H54 (cell line): ENCODE measurements at places on chromosomes 12 and 14.

DNA sequence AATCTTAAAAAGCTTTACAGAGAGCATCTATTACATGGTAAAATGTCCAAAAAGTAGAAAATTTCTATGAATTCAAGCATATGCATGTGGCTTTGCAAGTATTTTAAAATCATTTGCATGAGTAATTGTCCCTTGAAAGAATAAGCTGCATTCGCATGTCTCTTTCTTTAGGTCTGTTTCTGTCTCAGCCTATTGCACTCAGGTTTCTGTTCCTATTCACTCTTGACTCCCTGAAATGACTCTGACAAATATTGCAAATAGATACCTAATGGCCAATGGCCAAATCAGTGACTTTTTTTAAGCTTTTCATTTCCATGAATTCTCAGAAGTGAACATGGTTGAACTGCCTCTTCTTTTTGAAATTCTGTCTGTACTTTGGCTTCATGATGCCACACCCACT lies 6.4 kb upstream of the TTC8 start:
- no peak for DNase-seq

GRCh38 chr12:2857021-2857431 lies at the start of gene TEX52:
TEX52 (minus strand) TSS chr12:2857039; CDS start chr12:2857026, 13 bp downstream.
- no peak for DNase-seq

DNA sequence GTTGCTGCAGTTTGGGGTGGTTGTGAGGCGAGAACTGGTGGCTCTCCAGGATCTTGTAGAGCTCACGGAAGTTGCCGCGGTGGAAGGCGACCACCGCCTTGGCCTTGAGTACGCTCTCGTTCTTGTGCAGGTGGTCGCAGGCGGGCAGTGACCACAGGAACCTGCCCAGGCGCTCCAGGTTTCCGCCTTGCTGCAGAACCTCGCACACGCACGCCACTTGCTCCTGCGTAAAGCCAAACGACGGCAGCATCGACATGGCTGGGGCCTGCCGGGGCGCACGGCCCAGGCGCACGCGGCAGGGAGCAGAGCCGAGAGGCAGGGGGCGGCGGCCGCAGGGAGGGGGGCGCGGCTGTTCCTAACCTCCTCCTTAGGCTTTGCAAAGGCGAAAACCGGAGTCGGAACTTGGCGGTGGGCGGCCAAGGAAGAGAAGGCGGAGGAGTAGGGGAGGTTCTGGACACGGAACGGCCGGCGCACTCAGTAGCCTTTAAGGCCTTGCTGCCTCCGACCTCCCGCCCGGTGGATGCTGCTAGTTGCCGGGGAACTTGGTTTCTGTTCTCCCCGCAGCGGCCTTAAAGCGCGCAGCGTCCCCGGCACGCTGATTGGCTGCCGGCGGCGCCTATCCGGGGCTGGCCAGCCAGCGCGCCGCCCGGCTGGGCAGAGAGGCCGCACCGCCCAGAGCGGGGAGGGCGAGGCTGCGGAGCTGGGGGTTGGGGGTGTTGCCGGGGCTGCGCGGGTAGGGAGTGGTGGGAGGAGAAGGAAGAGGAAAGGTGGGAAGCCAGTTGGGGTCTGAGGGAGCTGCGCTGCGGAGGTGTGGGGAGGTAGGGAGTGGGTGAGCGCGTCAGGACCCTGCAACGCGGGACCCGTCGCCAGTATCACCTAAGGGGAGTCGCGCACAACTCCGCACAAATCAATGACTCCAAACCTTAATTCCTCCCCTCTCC lies at the start of gene SIX1:
TSS of gene SIX1 (minus strand) at position 544 of the 941 bp plus-strand sequence. CDS start at position 256, 288 bp downstream.
- DNase-seq, result peak; percentile 83

- DNase-seq, result no peak
Observed at GRCh38 chr12:81683881-81684280, 75.3 kb downstream of the PPFIA2 start.

- no peak for DNase-seq
Observed at GRCh38 chr12:46221255-46222128, 47.4 kb downstream of the SLC38A1 start.

- DNase-seq, result no peak
Observed at GRCh38 chr14:75213172-75213571, 36.8 kb upstream of the TMED10 start.
